ENCODE measurements at places on chromosomes 6 and 20.

DNA sequence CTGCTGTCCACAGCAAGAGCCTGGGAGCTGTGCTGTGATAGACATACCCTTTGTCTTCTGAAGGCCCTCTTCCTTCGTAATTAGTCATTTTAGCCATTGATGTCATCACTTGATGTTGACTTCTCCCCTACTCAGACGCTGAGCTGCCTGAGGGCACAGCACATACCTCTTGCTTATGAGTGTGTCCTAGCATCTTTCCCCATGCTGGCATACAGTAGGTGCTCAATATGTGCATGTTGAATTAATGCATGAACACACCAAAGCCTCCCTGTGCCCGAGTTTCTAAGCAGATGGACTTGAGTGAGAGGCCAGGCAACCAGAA lies 35.8 kb upstream of the FAM83D start:
- DNase-seq = no peak

DNA sequence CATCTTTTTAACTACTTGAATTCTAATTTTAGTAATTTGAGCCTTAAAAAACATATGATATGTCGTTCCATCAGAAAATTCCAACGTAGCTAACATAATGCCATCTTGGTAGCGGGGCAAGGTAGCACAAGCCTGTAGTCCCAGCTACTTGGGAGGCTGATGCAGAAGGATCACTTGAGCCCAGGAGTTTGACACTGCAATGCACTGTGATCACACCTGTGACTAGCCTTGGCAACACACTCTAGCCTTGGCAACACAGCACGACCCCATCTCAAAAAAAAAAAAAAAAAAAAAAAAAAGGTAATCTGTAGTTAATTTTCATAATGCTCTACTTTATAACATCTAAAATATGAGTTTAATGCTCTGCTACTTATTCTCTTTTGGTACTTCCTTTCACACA lies 6.7 kb downstream of the BCLAF1 start:
- DNase-seq = no peak

DNA sequence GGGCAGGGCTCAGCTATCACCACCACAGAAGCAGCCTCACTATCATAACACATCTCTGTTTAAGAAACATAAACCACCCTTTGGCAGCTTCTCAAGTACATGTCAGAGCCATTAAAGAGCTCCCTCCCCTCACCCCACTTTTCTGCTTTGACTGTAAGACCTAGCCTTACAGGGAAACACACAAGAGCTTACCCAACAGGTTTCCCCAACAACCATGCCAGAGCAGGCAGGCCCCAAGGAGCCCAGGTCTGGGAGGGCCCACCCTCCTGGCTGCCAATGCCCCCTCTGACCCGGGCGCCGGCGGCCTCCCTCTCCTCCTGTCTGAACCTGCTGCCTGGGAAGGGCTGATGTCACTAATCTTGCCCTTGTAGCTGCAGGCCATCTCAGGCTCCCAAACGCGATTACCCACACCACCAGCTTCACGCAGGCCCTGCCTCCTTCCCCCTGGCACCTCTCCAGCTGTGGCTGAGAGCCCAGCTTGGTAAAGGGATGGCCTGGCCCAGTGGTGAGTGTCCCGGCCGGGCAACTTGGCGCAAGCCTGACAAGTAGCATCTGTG lies 402.0 kb downstream of the MAFB start:
- no peak for DNase-seq

DNA sequence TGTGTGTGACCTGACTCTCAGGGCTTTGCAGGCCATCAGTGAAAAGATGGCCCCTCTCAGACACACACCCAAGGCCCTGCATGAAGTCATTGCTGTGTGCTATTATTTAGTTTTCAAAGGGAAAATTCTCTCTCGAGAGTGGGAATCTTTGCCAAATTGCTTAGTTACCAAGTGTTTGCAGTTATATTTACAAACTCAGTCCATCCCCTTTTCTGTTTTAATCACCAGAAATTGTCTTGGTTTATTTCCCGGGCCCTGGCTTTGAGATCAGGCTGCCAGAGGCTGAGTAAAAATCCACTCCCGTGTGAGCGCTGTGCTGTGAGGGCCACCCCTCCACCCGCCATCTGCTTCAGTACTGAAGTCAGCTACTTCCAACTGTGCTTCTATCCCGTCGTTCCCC lies 163.1 kb downstream of the SOD2 start:
- DNase-seq = no peak

DNA sequence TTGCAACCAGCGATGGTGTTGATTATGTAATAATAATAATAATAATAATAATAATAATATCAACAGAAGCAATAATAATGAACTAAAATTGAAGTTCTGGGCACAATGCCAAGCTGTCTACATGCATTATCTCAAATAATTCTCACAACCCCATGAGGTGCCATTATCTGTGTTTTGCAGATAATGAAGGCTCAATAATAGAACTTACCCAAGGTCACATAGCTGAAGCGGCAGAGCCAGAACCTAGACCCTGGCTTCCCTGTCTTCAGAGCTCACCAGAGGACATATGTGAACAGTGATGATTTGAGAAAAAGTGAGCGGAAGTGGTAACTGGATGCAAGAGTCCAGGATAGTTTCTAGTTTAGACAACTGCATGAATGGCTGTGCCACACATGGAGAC lies 91.0 kb downstream of the HIVEP1 start:
- DNase-seq = no peak

- no peak for DNase-seq
Observed at GRCh38 chr6:104477569-104477968, 382.1 kb downstream of the HACE1 start.

GRCh38 chr20:58069207-58069606 lies 159.2 kb downstream of the ANKRD60 start:
- DNase-seq = no peak

- no peak for DNase-seq
Observed at GRCh38 chr6:32589596-32590449, at the start of gene HLA-DRB1. HLA-DRB1 (minus strand) TSS chr6:32589848; CDS start chr6:32589742, 106 bp downstream.

Data from activated naive CD8-positive, alpha-beta T cell treated with anti-CD3 and anti-CD28 coated beads, Interleukin-2, amount 50 U/mL, for 16 hours (primary cell).